Bone marrow (tissue), 2 donors: ENCODE measurements at places on chromosomes 11 and 22.

- DNase-seq: no peak
Measured at GRCh38 chr11:45736424-45736823, 68.5 kb upstream of the SLC35C1 start.

GRCh38 chr11:70954471-70954870 is 297.9 kb downstream of the SHANK2 start:
- no peak for DNase-seq

GRCh38 chr11:12377824-12378593 is 638 bp downstream of the PARVA start:
- no peak for DNase-seq

- DNase-seq: no peak
Measured at GRCh38 chr11:69249311-69250185, 44.4 kb upstream of the MYEOV start.

- DNase-seq: no peak
Measured at GRCh38 chr11:31652528-31652927, 143.0 kb downstream of the ELP4 start.

DNA sequence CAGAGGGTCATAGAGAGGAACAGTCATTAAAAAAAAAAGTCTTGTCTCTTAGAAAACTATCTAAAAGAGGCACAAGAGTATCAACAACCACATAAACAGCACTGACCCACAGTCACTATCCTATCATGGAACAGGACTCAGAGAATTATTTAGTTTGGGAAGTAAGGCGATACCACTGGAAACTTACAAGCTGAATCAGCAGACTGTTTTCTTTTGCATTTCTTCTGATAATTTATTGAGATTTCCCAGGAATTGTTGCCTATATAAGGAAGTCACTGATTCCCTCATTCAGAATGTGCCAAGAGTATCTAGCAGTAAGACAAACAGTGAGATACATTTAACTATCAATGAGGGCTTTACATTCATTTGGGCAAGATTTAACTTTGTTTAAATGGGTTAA is 304.1 kb downstream of the GUCY1A2 start:
- DNase-seq: no peak

GRCh38 chr22:49281467-49282340 is 546.0 kb downstream of the BRD1 start:
- DNase-seq: no peak

DNA sequence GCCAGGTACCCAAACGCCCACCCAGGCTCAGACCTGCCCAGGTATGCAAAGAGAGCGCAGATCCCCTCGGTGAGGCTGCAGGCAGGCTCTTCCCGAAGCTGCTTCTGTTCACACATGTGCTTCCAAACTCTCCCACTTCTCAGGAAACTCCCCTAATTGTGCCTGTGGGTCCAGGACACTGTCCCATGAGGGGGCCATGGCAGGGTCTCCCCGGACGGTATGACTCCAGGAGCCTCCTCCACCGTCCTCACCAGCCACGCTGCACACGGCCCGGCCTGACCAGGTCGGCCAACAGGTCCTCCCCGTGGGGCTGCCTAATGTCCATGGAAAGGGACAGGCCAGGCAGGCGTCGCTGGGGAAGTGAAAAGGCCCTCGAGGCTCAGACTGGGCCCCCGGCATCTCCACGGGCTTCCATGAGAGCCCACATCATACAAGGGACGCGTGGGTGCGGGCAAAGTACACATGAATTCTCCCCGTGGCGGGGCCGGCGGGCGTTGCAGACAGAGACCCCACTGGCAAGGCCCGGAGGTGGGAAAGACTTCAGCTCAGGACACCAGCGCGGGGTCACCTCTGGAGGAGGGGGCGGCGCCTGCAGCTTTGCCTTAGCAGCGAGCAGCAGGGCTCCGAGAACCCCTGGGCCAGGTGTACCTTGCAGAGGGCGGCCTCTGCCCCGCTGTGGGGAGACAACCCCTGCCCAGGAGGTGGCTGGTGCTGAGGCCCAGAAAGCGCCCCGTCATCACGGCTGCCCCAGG is 526.1 kb downstream of the BRD1 start:
- no peak for DNase-seq

GRCh38 chr22:49525801-49526535 is 301.7 kb downstream of the BRD1 start:
- DNase-seq: no peak

DNA sequence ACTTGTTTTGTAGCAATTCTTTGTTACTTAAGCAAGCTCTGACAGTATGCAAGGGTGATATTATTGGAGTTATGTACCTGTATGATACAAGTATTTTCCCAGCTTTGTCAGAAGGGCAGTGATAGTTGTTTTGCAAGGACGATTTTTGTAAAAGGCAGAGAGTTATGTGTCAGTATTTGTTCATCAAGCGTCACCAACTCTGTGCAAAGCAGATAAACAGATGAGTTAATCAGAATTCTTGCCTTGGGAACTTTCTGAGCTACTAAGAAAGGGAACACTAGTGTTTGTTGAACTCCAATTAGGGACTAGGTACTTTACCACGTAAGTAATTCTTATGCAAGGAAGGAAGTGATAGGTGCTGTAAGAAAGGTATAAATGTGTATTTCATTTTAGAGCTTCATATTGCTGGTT is 1.4 kb downstream of the USP47 start:
- DNase-seq: no peak

GRCh38 chr22:49153921-49154320 is 673.8 kb downstream of the BRD1 start:
- DNase-seq: no peak

GRCh38 chr22:48779661-48780596 is 1047.7 kb downstream of the BRD1 start:
- no peak for DNase-seq

DNA sequence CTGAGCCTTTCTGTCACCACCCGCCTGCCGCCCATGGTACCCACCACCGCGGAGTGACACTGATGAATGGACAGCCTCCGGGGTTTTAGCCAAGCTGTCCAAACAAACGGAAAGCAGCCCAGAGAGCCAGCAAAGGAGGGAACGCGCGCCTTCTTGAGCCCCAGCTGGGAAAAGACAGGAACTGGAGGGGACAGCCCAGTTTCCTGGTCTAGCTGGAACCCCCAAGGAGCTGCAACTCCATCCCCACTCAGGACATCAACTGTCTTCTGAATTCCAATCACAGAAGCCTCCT is 33.7 kb downstream of the SHISAL1 start:
- no peak for DNase-seq

DNA sequence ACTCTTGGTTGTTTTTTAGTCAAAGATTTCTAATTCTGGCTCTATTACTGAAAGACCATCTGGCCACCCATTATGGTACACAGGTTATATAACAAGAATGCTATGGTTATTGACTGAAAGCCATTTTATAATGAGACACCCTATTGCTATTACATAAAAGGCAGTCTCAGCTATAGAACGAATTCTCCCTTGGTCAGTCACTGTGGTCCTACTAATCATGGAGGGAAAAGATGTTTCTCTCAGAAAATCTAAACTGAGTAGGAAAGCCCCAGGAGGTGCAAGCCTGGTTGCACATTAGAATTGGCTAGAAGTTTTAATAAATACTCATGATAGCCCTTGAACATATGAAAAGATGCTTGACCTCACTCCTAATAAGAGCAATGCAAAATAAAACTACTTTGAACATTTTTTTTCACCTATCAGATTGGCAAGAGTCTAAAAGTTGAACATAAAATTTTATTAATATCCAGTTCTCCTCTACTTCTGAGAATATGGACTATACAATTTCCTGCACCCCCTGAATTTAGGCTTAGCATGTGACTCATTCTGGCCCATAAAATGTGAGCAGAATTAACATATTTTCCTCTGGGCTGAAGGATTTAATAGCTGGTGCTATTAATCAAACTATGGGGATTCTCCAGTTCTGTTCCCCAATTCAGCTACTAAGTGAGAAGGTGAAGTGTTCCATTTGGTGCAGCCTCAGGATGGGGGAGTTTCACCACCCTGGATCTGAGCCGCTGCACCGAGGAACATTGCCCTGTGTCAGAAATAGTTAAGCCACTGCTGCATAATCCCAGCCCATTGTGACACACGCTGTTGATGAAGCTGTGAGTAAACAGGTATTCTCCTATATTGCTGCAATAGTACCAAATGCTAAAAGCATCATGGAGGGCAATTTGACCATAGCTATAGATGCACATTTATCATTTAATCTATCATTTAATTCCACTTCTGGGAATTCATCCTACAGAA is 11.5 kb upstream of the CRKL start:
- DNase-seq: no peak

GRCh38 chr22:46604306-46604690 is 15.9 kb upstream of the GRAMD4 start:
- peak; percentile 98 for DNase-seq

DNA sequence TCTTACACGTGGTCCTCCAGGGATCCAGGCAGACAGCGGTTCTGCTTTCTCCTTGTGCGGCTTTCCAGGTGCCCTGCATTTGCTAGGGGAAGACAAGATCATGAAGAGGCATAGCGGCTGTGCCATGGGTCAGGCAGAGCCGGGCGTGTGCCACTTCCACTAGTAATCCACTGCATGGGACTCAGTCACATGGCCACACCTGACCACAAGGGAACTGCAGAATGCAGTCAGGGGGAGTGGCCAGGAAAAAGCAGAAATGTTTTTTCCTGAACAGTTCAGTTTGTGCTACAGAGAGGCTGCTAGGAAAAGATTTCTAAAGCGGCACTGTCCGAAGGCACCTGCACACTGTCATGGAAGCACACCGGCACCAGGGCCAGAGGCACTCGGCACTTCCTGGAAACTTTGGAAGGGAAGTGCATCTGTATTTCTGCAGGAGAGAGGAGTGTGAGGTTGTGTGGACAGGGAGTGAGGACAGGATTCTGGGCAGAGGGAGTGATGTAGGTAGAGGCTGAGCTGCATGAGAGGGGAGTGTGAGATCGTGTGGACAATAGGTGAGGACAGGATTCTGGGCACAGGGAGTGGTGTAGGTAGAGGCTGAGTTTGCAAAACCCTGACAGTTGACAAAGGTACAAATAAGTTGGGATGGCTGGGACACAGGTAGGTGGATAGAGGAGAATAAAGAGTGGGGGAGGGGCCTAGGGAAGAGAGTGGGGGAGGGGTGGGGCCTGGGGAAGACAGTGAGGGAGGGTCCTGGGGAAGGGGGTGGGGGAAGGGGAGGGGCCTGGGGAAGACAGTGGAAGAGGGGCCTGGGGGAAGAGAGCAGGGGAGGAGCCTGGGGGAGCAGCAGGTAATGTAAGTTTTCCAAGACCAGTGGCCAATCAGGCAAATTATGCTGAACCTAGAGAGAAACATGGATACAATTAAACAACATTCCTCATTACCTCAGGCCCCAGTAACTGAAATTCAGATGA is 1436.3 kb downstream of the TBC1D22A start:
- DNase-seq: no peak

DNA sequence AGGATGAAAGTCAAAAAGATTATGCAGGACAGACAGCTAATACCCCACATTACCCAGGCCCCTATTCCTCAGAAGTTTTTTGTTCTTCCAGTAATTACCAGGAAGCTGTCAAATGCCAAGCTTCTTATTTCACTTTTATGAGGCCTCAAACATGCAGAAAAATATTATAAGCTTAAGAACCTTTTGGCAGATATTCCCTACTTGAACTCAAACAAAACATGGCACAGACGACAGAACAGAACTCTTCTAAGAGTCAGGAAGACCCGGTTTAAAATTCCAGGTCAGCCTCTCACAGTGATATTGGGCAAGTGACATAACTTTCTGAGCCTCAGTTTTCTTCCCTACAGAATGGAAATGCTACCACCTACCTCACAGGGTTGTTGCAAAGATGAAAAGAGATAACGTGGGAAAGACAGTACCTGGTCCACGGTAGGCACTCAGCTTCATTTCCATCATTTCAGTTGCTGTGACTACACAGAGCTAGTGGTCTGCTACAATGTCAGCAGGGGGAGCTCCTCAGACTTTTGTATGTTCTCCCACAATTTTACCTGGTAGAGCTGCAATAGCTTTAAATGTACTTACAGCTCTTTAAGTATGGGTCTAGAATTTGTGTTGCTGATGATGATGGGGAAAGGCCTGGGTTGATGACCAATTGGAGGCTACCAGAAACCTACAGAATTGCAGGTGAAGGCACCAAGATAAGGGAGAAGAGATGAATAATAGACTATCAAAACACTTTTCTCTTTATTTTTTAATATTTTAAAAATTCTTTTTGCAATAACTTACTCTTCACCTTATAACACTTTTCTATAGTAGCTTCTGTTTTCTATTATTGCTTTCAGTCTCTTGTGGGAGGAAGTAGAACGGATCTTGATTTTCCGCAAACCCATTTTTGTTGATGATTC is 98.3 kb upstream of the CHRM4 start:
- no peak for DNase-seq

- DNase-seq: no peak
Measured at GRCh38 chr11:1203505-1204271, 19.2 kb upstream of the MUC5B start.

DNA sequence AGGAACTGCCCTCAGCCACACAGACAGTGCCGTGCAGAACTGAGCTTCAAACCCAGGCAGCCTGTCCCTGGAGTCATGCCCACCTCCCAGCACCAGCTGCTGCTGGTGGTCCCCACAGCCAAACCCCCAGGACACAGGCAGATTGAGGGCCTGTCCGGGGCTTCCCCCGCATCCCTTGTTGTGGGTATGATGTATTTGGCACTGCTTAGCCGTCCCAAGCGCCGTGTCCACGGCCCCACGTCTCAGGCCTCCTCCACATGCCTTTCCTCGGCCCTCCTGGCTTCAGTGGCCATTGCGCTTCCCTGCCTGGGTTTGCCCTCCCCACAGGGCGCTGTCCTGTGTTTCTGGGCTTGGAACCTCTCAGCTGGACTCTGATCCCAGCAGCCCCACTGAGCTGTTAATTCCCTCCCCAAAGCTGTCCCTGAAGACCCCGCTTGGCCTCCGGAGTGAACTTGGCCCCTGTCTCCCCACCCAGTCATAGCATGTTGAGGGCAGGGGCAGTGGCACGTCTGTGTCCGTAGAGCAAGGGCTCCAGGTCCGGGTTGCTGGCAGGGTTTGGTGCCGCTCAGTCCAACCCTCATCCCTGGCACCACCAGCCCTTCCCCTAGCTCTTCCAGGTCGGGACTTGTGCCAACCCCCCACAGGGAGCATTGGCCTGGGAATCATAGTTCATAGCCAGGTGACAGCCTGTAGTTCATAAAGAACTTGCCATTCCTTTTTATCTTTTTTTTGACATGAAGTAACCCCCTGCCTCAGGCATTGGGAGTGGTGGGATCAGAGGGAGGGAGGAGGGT is 34.5 kb upstream of the TEF start:
- no peak for DNase-seq

DNA sequence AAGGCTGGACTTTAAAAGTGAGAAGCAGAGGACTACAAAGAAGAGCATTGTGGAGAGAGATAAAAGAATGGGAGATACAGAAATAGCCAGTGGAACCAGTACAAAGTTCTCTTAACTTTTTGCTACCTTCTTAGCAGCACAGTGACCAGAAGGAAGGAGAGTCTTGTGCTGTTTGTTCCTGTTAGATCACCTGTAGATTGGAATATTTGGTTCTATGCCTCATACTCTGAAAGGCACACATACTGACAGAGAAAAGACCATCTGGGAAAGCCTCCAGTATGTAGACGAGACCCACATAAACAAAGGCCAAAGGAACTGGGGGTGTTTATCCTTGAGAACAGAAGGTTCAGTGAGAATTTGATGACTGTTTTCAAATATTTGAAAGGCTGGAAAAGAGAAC is 18.7 kb downstream of the RNF141 start:
- DNase-seq: no peak

GRCh38 chr11:6876325-6876724 is at the start of gene OR10A4:
OR10A4 (plus strand) TSS chr11:6876625; CDS start chr11:6876648, 23 bp downstream.
- no peak for DNase-seq

- no peak for DNase-seq
Measured at GRCh38 chr11:92257536-92257935, 32.9 kb downstream of the FAT3 start.
